ENCODE measurements at places on chromosomes 5 and 9.
A peak's percentile ranks its signal among the peaks of the same experiment; 100 is the strongest.

- no peak for DNase-seq
These were observed 409.2 kb downstream of the HTR1A start for GRCh38 chr5:63553073-63553472.

- DNase-seq, result no peak
These were observed 208.6 kb downstream of the CAAP1 start for GRCh38 chr9:26684029-26684428.

GRCh38 chr5:104431981-104432380, 869.4 kb upstream of the NUDT12 start:
- no peak for DNase-seq

GRCh38 chr5:170408877-170409660, 19.9 kb upstream of the KCNMB1 start:
- no peak for DNase-seq

GRCh38 chr9:110025551-110026170, 182.3 kb downstream of the C9orf152 start:
- DNase-seq, result no peak

- DNase-seq, result no peak
These were observed 18.1 kb upstream of the ZBTB34 start for GRCh38 chr9:126842220-126842842.

- DNase-seq, result peak; percentile 21
These were observed 299.7 kb downstream of the IZUMO3 start for GRCh38 chr9:24245988-24246387.

DNA sequence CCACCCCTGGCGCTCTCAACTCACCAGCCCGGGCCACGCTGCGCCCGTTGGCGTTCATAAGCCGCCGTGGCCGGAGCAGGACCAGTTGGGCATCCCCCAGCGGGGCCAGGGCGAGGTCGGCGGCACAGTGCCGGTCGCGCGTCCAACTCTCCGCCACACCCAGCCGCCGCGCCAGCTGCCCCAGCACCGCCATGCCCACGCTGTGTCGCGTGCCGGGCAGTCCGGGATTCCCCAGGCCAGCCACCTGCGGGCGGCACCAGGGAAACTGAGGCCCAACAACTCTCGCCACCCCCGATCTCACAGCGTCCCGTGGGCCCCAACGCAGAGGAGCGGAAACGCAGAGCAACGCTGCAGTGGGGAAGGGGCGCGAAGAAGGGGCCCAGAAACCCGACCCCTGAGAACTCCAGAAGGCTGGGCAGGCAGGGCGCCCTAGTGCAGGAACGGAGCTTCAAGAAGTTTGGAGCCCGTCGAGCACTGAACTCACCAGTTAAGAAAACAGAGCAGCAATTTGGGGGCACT, 453 bp downstream of the PTRH1 start:
- DNase-seq, result no peak
